ENCODE measurements at places on chromosomes 3 and 15.

GRCh38 chr3:16089521-16089920, 85.0 kb upstream of the GALNT15 start:
- no peak for DNase-seq

- DNase-seq, result no peak
These were observed 6.6 kb upstream of the HESX1 start for GRCh38 chr3:57206423-57206822.

DNA sequence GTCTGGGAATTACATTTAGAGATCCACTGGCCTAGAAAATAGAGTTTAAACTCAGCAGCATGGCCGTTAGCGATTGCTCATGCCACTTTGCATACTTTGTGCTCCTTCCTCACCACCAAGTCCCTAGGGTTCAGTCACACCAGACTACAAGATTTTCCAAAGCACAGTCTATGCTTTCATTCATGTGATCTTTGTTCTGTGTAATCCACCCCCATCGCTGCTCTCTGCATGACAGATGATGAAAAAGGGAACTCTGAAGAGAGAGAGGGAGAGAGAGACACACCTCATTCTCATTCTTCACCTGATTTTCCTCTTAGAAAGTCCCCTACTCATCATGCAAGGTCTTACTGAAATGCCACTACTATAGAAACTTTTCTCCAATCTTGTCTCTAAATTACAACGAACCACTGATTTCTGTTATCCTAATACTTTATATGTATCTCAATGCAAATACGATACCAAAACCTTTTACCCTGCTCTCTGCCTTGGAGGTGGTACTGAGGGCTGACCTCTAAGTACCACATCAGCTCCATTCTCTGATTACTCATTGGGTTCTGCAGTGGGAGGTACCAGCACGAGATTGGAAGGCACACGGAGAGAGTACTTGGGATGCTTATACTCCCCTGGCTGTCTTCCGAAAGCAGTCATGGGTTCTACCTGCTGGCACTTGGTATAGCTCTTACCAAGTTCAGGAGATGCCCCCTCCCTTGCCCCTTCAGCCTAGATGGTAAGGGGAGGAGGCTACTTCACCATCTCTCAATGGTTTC, 1.1 kb upstream of the PARP15 start:
- DNase-seq, result no peak

DNA sequence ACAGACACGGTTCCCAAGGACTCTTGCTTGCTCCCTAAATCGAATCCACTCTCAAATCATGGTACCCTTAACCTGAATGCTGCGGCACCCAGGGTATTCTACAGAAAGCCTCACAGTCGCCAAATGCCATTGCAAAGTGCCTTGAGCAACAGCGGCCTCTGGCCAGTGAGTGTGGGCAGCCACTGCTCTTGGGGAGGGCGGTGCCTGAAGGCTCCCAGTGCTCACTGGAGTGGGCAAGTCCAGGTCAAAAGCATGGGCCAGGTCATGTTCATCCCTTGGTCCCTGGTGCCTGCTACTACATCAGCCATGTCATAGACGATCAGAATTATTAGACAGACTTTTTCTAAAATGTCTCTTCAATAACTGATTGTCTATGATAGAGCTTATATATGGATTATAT, 82.5 kb downstream of the ADAMTS17 start:
- no peak for DNase-seq

- DNase-seq, result no peak
These were observed 3.4 kb upstream of the FSTL1 start for GRCh38 chr3:120454076-120454689.

Measured in CD8-positive, alpha-beta T cell (primary cell).